ENCODE measurements at places on chromosomes 13 and 19. TPM values are rescaled to one million over a fixed set of nuclear protein-coding genes. Genes with fewer than 3 reads are reported as not detected.

The ZNF433 gene
- 5.7 TPM for total RNA-seq

The MBD3L3 gene
- not detected for total RNA-seq

DNA sequence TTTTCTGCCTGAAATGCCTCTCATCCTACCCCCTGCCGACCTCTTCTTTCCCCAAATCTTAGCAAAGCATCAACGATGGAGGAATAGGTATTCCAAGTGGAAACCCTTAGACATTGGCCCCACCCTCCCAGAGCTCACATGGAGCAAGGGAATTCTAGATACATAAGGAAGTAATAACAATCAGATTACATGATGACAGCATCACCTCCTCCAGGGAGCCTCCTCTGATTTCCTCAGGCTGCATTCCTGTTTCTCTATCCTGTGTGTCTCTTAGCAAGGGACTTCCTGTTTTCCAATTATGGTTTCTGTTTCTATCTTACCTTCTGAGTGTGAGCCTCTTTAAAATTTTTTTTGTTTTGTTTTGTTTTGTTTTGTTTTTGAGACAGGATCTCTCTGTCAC, 246.6 kb downstream of the TSHZ3 start:
- no peak for DNase-seq

- no peak for DNase-seq
These were observed 185.7 kb downstream of the KATNAL1 start for GRCh38 chr13:30121666-30122065.

- no peak for DNase-seq
These were observed 72.2 kb downstream of the ATP11A start for GRCh38 chr13:112761701-112762689.

DNA sequence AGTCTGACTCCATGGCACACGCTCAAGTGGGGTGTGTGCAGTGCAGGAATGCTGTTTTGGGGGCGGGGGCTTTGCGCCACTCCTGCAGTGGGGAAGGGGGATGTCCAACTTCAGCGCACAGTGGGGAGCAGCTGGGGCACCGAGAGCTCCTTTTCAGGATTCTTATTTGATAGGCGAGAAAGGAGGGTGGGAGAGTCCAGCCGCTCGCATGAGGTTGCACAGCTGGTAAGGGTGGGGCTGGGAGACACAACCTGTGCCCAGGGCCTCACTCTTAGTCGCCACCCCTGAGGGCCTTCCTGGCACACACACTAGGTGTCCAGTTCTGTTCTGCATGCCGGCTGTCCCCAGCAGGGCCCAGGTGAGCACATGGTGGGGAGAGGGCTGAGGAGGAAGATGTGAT, 190.8 kb downstream of the UQCRFS1 start:
- no peak for DNase-seq

DNA sequence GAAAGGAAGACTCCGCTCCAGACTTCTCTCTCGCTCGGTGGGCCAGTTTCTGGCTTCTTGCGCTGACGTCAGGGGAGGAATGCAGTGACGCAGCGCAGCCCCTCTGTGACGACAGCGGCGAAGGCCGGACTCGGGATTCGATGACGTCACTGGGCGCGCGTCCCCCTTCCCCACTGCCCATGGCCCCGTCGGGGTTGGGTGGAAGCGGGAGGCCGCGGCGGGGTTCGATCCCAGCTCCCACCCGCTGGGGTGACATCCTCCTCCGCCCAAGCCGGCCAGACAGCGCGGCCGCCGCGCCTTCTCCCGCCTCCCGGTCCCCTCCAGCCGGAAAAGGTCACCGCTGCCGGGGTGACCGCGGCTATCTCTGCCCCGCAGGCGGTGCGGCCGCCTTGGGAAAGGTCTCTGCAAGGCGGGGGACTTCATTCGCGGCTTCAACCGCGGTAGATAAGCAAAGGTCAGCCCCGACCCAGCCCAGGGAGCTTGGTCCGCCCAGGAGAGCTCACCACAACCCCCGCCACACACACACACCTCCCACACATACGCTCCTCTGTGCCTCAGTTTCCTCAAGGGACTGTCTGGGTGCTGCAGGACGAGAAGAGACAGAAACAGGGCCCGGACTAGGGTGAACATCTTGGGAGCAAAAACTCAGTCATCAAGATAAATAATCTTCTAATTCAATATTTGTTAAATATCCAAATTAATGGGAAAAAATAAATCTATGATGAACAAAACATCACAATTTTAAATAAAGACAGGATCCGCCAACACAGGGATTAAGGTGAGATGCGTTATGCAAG, 844 bp upstream of the RFX1 start:
- DNase-seq, result no peak

GRCh38 chr19:6714749-6715555, 5.5 kb downstream of the C3 start:
- no peak for DNase-seq

- no peak for DNase-seq
These were observed 13.3 kb upstream of the GNA15 start for GRCh38 chr19:3122512-3122870.

DNA sequence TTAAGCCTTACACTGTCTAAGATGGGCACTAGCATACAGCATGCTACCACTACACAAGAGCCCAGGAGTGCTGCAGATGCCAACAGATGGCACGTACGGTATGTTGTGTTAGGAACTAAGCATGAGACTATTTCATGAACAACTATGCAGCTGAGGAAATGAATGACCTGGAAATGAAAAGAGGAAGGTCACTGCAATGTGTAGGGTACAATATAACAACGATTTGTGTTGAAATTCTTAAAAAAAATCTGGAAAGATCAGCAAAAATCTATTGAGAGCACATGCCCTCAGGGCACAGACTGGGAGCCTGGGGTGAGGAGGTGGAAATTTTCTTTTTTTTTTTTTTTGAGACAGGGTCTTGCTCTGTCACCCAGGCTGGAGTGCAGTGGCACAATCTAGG, 14.4 kb downstream of the HAUS8 start:
- DNase-seq, result no peak

Measured in gastrocnemius medialis (tissue), 4 donors.